ENCODE measurements at places on chromosomes 2 and 18.

DNA sequence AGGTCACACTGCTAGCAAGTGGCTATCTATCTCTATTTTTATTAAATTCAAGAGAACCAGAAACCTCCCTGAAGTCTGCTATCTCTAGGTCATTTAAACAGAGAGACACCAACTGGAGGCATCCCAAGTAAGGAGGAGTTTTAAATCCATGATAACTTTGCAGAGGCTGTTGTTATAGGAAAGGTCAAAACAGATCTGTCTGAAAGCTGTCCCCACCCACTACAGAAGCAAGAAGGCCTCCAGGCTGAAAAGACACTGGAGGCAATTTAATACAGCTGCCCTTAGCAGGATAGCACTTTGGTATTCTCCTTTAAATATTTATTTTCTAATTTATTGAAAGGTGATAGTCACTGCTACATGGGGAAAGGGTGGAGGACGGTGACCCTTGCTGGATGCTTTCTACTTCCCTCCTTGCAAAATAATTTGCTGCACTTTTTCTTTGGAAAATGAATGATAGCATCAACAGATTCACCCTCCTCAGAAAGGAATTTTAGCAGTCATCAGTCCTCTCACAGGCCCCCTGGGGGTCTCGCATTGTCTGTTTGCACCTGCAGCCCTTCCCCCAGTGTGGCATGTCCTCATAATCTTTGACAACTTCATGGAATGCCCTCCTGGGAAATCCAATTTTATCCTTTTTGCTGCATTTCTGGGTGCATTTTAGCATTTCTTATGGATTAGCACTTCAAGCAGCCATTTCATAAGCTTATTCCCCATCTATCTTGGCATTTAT lies 429.5 kb upstream of the TNP1 start:
- DNase-seq, result no peak

DNA sequence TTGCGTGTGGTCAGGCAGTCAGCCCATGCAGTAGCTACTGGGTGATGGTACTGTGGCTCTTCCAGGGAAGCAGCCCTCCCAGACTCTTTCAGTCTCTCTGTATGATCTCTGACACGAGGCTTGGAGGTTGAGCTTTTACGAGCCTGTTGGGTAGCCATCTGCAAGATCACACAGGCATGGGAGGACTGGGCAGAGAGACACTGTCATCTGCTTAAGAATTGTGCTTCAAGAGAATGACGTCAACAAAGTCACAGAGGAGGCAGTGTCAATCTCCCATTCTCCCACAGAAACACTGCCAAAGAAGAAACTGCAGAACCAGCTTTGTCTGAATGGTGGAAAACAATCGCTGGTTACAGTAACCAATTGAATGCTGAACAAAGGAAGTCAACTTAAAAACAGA lies 78.4 kb upstream of the MC2R start:
- no peak for DNase-seq

DNA sequence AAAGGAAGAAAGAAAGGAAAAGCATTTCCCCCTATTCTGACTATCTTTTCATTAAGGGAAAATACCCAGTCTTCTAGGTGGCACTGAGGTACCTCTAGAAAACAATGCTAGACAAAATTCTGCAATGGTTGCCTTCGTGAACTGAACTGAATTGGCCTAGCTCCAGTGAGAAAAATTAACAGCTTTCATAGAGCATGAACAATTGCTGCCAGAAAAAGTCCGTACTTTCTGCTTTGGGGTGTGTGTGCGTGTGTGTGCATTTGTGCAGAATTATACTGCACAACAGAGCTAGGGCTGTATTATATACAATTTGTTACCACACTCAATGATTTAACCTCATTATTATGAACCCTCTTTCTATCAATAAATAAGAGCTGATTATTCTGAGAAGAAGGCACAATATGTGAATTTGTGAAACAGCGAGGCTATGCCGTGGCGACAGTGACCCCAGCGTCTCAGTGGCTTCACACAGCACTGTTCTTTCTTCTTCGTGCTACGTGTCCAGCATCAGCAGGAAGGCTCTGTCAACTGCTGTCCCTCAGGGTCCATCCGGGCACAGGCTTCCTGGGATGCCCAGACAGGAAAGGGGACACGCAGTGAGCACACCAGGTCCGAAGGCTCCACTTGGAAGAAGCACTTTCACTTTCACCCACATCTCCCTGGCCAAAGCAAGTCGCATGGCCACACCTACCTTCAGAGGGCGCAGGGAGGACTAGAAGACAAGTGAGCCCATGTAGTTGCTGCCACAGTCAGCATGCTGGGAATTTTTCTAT lies 47.5 kb downstream of the PTGR3 start:
- no peak for DNase-seq

- DNase-seq, result peak; percentile 50
These were observed 21.0 kb downstream of the INPP4A start for GRCh38 chr2:98465456-98466226.

DNA sequence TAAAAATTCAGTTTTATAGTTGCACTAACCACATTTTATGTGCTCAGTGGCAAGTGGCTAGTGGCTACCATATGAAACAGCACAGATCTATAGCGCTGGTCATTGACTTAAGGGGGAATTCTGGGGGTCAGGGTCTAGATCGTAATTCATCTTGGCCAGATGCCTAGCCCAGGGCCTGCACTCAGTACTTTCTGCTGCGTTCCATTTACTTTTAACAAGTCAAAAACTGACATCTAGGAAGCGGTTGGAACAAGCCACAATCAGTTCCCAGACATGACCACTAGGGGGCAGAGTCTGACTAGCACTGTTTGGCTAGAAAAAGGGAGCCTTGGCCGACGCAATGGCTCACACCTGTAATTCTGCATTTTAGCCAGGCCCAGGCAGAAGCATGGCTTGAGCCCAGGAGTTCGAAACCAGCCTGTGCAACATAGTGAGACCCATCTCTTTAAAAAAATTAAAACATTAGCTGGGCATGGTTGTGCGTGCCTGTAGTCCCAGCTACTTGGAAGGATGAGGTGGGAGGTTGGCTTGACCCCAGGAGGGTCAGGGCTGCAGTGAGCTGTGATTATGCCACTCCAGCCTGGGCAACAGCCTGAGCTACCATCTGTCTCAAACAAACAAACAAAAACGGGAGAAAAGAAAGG lies 9.0 kb upstream of the TMBIM1 start:
- no peak for DNase-seq

DNA sequence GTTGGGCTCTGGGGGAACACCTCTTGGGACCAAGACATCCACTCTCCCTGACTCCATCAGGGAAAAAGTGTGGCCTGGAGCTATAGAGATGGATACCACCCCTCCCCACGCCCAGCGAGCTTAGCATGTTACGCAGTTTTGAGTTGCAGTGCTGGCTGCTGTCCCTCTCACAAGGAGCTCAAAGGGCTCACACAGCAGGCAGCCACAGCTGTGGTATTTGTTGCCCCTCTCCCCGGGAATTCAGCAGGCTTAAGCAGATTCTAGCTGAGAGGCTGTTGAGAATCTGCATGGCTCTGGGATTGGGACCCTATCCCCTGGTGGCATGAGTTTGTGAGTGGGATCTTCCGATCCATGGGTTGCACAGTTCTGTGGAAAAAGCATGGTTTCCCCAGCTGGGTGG lies 673.1 kb upstream of the FSHR start:
- DNase-seq, result no peak

GRCh38 chr18:35971661-35972196 lies 750 bp upstream of the RMP24 start:
- DNase-seq, result no peak

Data from activated gamma-delta T cell (primary cell).